ENCODE measurements at places on chromosomes 12 and 14. TPM values are rescaled to one million over a fixed set of nuclear protein-coding genes. Genes with fewer than 3 reads are reported as not detected.

Gene CMTM5
- total RNA-seq: 0.14 TPM

Gene RIPK3
- total RNA-seq: 2.5 TPM

Gene FBLN5
- total RNA-seq: 35.4 TPM

Gene SDR9C7
- total RNA-seq: not detected

Gene VASH1
- 2.6 TPM for total RNA-seq

Gene SCN8A
- 12.7 TPM for total RNA-seq

Gene C12orf50
- total RNA-seq: not detected

Gene DHRS1
- total RNA-seq: 7.2 TPM

Gene TNS2
- total RNA-seq: 23.2 TPM

Gene PDE3A
- 8.9 TPM for total RNA-seq

Gene ZDHHC22
- not detected for total RNA-seq

Gene ZFC3H1
- 21.1 TPM for total RNA-seq

Gene RILPL1
- 5.0 TPM for total RNA-seq

Measured in smooth muscle cell of bladder (primary cell).